Left renal cortex interstitium (tissue), 4 donors: ENCODE measurements at places on chromosomes 2 and 18. TPM values are rescaled to one million over a fixed set of nuclear protein-coding genes. Genes with fewer than 3 reads are reported as not detected.

GPATCH11 gene
- polyA plus RNA-seq, result 8.7 TPM

DNA sequence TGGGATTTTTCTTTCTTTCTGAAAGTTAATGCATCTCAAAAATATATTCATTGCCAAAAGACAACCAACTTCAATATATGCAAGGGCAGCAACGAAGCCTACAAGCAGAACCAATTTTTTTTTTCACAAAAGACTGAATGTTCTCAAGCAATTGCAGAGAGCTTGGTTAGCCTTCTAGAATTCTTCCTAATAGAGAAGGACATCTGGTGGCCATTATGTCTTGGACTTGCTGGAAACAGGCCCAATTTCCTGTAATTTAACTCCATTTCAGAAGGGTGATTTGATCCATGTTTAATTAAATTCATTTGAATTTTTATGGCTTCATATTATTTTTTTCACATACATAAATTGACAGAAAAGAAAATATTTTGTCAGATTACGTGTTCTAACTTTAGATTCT is 208.0 kb downstream of the TPGS2 start:
- no peak for DNase-seq

REEP1 gene
- polyA plus RNA-seq, result 3.2 TPM

DNA sequence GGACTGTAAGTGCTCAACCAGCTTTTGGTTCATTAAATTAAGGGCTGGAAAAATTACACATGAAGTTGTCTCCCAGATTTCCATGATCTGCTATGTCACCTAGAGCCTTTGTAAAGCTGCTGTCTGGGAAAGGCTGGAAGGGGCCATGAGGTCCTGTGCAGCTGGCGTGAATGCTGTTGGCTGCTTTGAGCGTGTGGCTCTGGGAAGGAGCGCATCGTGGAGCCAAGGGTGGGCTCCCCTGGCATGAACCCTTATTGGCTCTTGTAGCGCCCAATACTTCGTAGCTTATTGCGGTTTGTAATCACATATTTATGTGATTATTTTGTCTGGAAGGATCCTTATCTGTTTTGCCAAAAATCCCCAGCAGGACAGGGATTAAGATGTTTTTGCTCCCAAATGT is 70.5 kb upstream of the LMAN1 start:
- no peak for DNase-seq

KATNAL2 gene
- 9.8 TPM for polyA plus RNA-seq

GRCh38 chr18:47260120-47260923 is 8.9 kb upstream of the SKOR2 start:
- DNase-seq, result peak; percentile 26

- peak; percentile 39 for DNase-seq
These were observed 181.4 kb downstream of the SMAD2 start for GRCh38 chr18:47748847-47749599.

EML6 gene
- polyA plus RNA-seq, result 11.7 TPM

GRCh38 chr18:40937386-40937785 is 1017.6 kb upstream of the PIK3C3 start:
- no peak for DNase-seq

RNF181 gene
- polyA plus RNA-seq, result 154 TPM

IL1F10 gene
- polyA plus RNA-seq, result not detected

METTL21A gene
- polyA plus RNA-seq, result 27.3 TPM

DNA sequence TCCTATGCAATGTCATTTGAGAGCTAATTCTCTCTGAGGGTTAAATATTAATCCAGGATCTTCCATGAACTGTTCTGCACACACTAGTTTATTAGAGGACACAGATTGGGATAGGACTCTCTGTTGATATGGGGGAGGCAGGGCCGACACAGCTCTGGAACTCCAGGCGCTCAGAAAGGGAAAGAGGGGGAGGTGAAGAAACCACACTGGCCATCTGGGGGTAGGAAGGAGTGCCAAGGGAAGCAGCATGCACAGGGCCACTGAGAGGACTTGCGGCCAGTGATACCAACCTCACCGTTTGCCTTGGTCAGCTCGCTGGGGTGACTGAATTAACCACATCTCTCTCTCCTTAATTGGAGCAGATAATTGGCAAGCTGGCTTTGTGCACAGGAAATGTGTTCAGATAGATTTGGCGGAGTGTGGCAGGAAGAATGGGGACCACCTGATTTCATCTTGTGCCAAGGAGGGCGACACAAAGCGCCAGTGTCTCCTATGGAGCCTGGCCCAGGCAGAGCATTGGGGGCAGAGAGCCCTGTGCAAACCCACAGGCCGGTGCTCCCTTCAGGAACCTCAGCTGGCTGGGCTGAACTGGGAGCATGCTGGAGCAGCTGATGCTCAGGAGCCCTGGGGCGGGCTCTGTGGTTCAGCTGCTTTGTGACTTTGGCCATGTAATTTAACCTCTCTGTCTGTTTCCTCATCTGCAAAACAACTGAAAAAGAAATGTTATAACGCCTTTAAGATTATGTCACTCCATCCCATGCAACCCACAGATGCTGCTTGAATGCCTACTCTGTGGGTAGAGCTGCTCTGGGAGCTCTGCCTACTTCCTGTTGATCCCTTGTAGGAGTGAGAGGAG is 114.7 kb upstream of the STON1 start:
- no peak for DNase-seq

DNA sequence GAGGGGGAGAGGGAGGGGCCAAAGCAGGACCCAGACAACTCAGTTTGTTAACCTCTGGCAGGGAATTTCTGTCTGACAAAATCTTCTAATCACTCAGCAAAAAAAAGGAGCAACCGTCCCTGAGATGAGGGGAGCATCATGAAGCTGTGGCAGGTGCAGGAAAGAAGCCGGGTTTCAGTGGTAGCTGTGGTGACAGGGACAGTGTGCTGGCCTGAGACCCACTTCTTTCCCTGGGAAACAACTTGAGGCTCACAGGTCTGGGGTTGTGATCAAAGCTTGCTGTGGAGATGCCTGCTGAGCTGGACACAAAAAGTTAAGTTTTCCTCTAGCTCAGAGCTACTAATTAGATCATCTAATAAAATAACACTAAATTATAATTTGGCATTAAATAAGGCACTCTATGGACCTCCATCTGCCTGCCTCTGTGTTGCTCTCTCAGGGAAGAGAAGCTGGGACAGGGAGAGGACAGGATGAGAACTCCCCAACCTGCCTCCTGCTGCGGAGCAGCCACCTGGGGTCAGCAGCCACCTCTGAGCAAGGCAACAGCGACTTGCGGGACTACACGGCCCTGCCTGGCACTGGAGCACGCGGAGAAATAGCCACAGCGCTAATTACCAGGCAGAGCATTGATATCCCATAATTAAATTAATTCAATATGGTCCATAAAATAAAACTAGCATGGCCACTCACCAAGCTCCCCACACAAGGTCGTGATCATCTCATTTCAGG is 104.6 kb upstream of the TEX51 start:
- DNase-seq, result no peak

GRCh38 chr2:165899311-165899710 is 54.3 kb downstream of the TTC21B start:
- no peak for DNase-seq

DNA sequence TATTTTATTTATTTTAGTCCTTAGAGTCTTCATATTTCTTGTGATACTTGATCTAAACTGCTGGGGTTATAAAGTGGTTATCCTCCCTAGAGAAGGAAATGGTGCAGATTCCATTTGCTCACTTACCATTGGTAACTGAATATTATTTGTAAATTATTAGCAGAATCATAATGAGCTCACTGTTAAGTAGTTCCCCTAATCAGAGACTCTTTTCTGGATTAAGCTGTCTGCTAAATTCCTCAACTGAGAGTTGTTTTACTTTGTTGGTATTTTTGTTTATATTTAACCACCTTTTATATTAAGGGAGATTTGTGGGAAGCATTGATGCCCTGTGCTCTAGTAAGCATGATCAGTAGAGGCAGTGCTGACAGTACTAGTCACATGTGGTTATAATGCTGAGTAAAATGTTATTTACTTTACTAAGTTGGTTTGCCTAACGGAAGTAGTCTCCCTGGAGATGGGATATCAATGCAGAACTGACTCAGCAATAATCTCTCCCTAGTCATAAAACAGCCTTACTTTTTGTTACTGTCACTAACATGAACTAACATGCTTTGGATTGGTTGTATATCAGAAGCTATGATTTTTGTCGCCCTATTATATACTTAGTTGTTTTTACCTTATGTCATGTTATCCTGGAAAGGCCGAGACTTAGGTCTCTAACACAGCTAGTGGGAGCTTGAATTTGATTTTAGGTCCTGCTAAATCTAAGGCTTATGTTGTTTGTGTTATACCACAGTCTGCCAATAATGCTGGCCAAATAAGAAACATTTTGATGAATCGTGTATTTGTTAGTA is 166.7 kb downstream of the MCFD2 start:
- DNase-seq, result no peak

DNA sequence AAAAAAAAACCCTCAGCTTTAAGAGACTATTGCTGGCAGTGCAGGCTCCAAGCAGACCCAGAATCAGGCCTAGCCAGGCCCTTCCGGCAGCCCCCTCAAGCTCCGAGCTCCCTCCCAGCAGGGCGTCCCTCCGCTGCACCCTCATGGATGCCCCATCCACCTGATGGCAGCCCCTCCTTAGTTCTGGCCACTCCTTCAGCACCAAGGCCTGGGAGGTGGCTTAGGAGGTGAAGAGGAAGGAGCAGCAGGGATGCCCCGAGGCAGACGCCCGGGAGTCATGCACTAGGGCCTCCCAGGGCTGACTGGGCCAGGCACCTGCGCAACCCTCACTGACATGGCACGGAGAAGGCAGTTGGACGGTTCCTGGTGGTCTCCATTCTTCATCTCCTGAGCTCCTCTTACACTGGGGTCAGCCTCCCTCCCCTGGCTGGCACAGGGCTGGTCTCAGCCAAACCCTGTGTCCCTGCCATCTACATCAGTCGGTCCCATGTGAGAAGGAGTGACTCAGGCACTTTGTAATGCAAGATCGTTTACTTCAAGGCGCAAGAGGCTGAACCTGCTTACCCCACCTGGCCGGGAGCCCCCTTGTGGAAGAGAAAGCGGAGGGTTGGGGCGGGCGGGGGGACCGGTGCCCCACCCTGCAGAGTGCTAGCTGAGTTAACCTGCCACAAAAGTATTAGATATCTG is 53.5 kb upstream of the ID2 start:
- no peak for DNase-seq

GRCh38 chr2:211454679-211455078 is 898.3 kb downstream of the CPS1 start:
- no peak for DNase-seq

- DNase-seq, result no peak
These were observed 39.3 kb upstream of the EFEMP1 start for GRCh38 chr2:55962915-55963314.

DNA sequence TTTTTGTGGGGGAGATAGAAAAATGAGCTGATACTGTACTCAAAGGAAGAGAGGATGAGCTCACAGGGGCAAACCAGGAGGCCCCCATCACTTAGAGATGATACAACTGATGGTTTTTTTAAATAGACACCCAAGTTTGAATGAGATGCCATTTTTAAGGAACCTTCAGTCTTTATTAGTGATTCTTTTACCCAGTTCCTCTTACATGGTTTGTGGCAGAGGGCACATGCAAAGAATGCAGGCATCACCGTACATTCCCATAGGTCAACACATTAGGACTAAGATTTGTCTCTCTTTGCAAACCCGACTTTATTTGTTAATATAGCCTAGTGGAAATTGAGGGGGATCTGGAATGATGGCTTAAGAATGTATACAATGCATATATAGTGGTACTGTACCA is 250.9 kb downstream of the ASXL3 start:
- DNase-seq, result no peak

DNA sequence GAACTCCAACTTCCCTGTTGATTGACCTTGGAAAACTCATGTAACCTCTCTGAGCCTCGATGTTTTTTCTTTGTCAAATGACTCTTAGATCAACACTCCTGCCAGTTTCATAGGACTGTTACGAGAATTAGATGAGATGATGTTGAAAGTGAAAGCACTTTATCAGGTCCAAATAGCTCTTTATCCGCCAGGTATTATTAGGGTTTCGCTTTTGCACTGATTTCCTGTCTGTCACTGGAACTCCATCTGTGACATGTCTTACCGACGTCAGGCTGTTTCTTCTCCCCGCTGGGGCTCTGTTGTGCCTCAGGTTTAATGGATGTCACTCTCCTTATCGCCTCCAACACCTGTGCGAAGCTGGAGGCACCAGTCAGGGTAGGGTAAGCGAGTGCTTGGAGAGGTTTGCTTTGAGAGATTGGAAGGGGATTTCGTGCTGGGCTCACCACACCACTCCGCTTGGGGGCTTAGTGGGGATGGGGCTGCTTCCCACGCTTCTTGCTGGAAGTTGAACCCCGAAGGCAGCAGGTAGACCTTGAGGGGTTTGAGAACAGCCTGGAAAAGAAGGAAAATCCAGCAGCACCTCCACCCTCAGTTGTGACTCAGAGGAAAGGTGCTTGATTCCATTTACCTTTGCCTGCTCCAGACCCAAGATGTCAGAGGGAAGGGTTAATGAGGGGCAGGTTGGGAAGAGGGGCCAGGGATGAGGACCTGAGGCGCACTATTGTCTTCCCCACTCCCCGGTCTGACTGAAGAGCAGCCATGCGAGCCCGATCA is 4.3 kb downstream of the GAD1 start:
- no peak for DNase-seq

CDH19 gene
- polyA plus RNA-seq, result 0.23 TPM

DNA sequence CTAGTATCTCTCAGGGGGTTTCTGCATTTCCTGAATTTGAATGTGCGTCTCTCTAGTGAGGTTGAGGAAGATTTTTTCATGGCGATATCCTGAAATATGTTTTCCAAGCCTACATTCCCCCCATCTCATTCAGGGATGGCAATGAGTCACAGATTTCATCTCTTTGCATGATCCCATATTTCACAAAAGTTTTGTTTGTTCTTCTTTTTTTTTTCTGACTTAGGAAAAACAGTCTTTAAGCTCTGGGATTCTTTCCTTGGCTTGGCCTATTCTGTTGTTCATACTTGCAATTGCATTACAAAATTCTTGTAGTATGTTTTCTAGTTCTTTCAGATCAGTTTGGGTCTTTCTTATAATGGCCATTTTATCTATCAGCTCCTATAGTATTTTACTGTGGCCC is 136.5 kb downstream of the DSEL start:
- DNase-seq, result no peak
